Mesenteric fat pad (tissue), 1 donor: ENCODE measurements at places on chromosomes 4 and X. TPM values are rescaled to one million over a fixed set of nuclear protein-coding genes. Genes with fewer than 3 reads are reported as not detected.

PHF8 gene
- 30.1 TPM for total RNA-seq

- no peak for DNase-seq
Observed at GRCh38 chrX:84175958-84176357, 12.0 kb downstream of the RPS6KA6 start.

DNA sequence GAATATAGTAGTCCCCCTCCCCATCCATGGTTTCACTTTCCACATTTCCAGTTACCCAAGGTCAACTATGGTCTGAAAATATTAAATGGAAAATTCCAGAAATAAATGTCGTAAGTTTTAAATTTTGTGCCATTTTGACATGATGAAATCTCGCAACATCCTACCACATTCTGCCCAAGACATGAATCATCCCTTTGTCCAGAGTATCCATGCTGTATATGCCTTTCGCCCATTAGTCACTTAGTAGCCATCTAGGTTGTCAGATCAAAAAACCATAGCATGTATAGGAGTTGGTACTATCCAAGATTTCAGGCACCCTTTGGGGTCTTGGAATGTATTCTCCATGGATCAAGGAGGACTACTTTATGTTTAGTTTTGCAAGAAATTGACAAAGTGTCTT lies 8.3 kb downstream of the PRRG1 start:
- no peak for DNase-seq

- no peak for DNase-seq
Observed at GRCh38 chr4:187606581-187606980, 389.0 kb upstream of the ZFP42 start.

RPL39 gene
- total RNA-seq, result 1,220 TPM
